ENCODE measurements at places on chromosomes 3 and 15.

DNA sequence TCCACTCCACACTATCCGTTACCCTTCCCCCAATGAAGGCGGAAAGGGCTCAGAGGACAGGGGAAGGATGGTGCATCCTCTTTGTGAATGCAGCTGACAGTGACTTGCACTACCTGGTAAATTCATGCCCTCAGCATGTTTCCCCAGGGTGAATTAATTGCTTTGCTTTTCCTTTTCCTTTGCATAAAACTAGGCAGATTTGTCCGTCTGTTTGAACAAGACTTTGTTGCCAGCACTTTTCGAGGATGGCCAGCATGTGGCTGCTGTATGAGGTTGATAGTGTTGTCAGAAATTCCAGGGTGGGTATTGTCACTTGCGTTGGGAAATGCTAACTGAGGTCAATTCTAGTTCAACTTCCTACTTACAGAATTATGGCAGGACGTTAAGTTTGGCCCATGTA, 79.0 kb upstream of the RARB start:
- DNase-seq: no peak

- DNase-seq: no peak
These were observed 261.6 kb downstream of the CHL1 start for GRCh38 chr3:458124-458523.

- DNase-seq: no peak
These were observed 2.6 kb upstream of the ABHD10 start for GRCh38 chr3:111976254-111976653.

GRCh38 chr3:150376001-150376848, 31.9 kb upstream of the TSC22D2 start:
- no peak for DNase-seq

GRCh38 chr15:98433856-98434255, 214.5 kb upstream of the IGF1R start:
- no peak for DNase-seq

DNA sequence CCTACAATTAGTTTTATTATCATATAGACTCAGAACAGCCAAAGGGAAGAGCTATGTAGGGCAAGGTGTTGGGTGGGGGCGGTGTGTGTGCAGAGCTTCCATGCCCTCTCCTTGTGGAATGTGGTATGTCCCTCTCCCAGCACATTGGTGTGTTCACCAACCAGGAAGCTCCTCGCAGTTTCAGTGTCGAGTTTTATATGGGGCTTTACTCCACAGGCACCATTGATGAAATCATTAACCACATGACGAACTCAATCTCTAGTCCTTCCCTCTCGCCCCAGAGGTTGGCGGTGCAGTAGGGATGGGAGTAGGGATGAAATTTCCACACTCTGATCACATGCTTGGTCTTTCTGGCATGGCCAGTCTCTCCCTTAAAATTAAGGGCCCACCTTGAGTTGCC, 13.6 kb upstream of the SRP14 start:
- DNase-seq: no peak

DNA sequence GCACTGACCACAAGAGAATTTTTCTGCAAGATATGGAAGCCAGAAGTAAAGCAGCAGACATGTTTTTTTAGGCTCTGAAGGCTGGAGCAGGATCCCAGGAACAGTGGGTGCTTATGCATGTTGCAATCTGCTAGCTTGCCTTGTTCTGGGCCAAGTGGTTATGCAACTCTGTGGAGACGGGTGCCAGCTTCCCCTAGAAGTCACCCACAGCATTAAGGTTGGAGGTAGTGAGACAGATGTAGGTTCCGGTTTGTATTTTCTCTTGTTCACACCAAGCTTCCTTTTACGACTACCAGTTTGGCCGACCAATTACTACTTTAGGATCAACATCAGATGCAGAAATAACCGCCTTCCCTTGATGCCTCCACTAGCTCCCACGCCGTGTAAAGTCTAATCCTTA, 11.1 kb downstream of the DPH3 start:
- DNase-seq: no peak

DNA sequence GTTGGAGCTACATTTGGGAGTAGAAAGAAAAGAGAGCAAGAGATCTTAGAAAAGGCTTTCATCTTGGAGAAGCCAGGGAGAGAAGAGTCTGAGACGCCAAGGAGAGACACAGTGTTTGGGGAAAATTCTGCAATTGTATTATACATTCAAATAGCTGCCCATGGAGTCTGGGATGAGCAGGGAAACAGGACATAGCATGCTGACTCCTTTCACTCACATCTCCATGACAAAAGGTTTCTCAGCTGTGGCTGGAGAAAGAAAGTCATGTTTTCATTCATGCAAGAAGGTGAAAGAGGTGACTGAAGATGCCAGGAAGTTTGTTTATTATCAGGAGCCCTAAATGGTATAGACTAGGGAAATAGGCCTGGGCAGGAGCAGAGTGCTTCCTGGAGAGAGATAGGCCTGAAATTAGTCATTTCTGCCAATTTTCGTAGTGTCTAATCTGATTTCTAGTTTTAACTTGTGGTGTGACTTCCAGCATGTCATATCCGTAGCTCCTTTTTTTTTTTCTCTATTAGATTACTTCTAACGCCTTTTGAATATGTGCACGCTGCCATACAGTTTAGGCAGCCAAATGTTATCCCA, 34.1 kb downstream of the ACP3 start:
- DNase-seq: no peak

- DNase-seq: no peak
These were observed 16.8 kb downstream of the OR4F15 start for GRCh38 chr15:101828774-101829173.

DNA sequence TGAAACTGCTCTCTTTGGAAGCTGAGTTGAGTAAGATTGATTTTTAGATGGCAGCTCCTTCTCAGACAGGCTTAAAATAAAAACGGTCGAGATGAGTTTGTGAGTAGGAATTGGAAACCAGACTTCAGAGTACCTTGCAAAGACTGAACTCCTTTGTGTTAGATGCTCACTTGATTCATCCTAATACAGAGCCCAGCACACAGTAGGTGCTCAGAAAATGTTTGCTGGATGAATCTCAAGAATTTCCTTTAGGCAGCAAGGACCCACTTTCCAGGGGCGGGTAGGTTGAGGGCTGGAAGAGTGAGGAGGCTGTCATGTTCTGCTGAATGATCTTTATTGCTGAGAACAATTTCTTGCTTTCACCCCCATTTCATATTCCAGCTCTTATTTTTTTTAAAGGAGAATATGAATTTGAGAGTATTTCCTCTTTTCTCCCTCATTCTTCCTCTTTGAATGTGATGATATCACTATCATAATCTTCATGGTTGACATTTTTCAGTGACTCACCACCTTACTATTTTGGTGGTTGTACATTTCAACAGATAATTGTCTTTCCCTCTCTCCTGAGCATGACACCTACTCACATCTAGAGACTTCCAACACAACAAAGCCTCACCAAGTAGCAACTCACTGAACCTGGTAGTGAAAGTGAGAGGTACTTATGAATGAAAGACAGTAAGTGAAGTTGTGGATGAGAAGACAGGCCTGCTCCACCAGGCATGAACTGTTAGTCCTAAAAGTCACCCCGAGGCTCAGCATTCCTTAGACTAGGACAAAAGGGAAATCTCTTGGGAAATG, 113.3 kb downstream of the PDCD6IP start:
- no peak for DNase-seq

- DNase-seq: no peak
These were observed 785 bp downstream of the MFSD1 start for GRCh38 chr3:158802409-158803268.

Data from eye (tissue), 1 donor.